Renal cortical epithelial cell (primary cell): ENCODE measurements at places on chromosomes 16 and 17. TPM values are rescaled to one million over a fixed set of nuclear protein-coding genes. Genes with fewer than 3 reads are reported as not detected.

The KRTAP4-4 gene
- not detected in 2 replicates for total RNA-seq

The CDC42EP4 gene
- 26.9 and 70.2 TPM in 2 replicates for total RNA-seq

The TLCD2 gene
- 6.6 and 7.5 TPM in 2 replicates for total RNA-seq

The CFAP52 gene
- 1.3 TPM in 1 of 2 replicates, not detected in the other for total RNA-seq

The SLC16A11 gene
- total RNA-seq = not detected in 2 replicates

The HBM gene
- total RNA-seq = not detected in 2 replicates

The NPW gene
- total RNA-seq = 0.10 TPM in 1 of 2 replicates, not detected in the other

The USP43 gene
- total RNA-seq = 10.3 and 14.1 TPM in 2 replicates

The PKMYT1 gene
- 0.55 and 4.5 TPM in 2 replicates for total RNA-seq

The GCGR gene
- not detected in 2 replicates for total RNA-seq

The PLEKHG4 gene
- total RNA-seq = 13.9 and 18.5 TPM in 2 replicates

The PARD6A gene
- total RNA-seq = 2.8 and 16.1 TPM in 2 replicates

The SENP3 gene
- total RNA-seq = 61.4 and 101 TPM in 2 replicates

The LGALS3BP gene
- total RNA-seq = 390 and 548 TPM in 2 replicates

The CLDN7 gene
- 25.1 and 306 TPM in 2 replicates for total RNA-seq

The NXPH3 gene
- 0.10 TPM in 1 of 2 replicates, not detected in the other for total RNA-seq

The SLC4A1 gene
- not detected in 2 replicates for total RNA-seq

The METTL22 gene
- total RNA-seq = 16.5 and 17.0 TPM in 2 replicates

The SNAI3 gene
- 0.05 and 0.35 TPM in 2 replicates for total RNA-seq

The FKBP10 gene
- 40.8 and 148 TPM in 2 replicates for total RNA-seq

The DRC3 gene
- 2.6 and 6.1 TPM in 2 replicates for total RNA-seq

The MT1A gene
- total RNA-seq = 0.89 and 4.3 TPM in 2 replicates

The MYCBPAP gene
- total RNA-seq = 0.30 TPM in 1 of 2 replicates, not detected in the other

The SLC5A10 gene
- total RNA-seq = 0.50 and 0.87 TPM in 2 replicates

The MEAK7 gene
- total RNA-seq = 29.7 and 34.2 TPM in 2 replicates

The FBXO39 gene
- total RNA-seq = 0.20 TPM in 1 of 2 replicates, not detected in the other

The CIITA gene
- under 0.01 and 0.65 TPM in 2 replicates for total RNA-seq

The WIPF2 gene
- total RNA-seq = 9.6 and 24.5 TPM in 2 replicates

The NHLRC4 gene
- 0.85 TPM in 1 of 2 replicates, not detected in the other for total RNA-seq

The CES5A gene
- total RNA-seq = not detected in 2 replicates

The SNF8 gene
- 83.9 and 133 TPM in 2 replicates for total RNA-seq

The CCDC154 gene
- total RNA-seq = 0.25 TPM in 1 of 2 replicates, not detected in the other

The C16orf46 gene
- total RNA-seq = 1.7 and 3.7 TPM in 2 replicates

The HSD17B1 gene
- 0.30 and 0.69 TPM in 2 replicates for total RNA-seq

The NDE1 gene
- total RNA-seq = 17.3 and 23.4 TPM in 2 replicates

The NEURL4 gene
- 21.4 and 27.8 TPM in 2 replicates for total RNA-seq

The RILP gene
- total RNA-seq = 4.9 and 19.8 TPM in 2 replicates

The KIF19 gene
- total RNA-seq = not detected in 2 replicates
